ENCODE measurements at places on chromosomes 4 and X. TPM values are rescaled to one million over a fixed set of nuclear protein-coding genes. Genes with fewer than 3 reads are reported as not detected.
A peak's percentile ranks its signal among the peaks of the same experiment; 100 is the strongest.

The ENAM gene
- not detected for total RNA-seq

The MAGEA1 gene
- total RNA-seq = not detected

The GCNA gene
- 8.5 TPM for total RNA-seq

- peaks cover 21% of the 10 kb centered on the region for H3K4me1 ChIP-seq
- H3K27me3 ChIP-seq = no peaks in the 10 kb centered on the region
- peak overlapping the region; percentile 3 for H3K27ac ChIP-seq
- H3K4me3 ChIP-seq = no peak overlapping the region
- H3K36me3 ChIP-seq = peaks cover 38% of the 10 kb centered on the region
These were observed 63.7 kb upstream of the TLR2 start for GRCh38 chr4:153620352-153620751.

DNA sequence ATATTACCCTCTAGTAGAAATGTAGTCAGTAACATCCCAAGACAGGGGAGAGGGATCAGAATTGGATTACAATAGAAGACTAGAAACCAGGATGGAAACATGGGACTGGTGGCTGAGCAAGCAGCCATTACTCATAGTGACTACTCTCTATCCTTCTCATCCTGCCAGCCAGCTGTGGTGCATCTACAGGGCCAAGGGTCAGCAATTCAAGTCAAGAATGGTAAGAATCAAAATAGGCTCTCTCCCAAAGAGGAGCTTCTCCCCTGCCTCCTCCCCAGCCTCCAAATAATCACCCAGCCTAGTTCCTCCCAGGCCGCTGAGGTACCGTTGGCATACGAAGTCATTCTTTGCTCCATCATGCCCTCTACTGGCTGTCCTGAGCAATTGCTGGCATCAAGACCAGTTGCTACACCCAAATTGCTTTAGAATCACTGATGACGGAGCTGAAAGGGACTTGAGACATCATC is 19.4 kb downstream of the AWAT2 start:
- no peaks in the 10 kb centered on the region for H3K36me3 ChIP-seq
- DNase-seq = peak; percentile 28
- H3K27ac ChIP-seq = no peak overlapping the region
- H3K4me1 ChIP-seq = peaks cover 8% of the 10 kb centered on the region
- no peak overlapping the region for H3K4me3 ChIP-seq
- H3K27me3 ChIP-seq = no peaks in the 10 kb centered on the region

The ZDHHC15 gene
- total RNA-seq = 0.06 TPM

- H3K27ac ChIP-seq = no peak overlapping the region
- H3K27me3 ChIP-seq = peaks cover 4% of the 10 kb centered on the region
- no peak overlapping the region for H3K4me3 ChIP-seq
- DNase-seq = no peak
- H3K4me1 ChIP-seq = no peaks in the 10 kb centered on the region
These were observed 97.0 kb downstream of the SOWAHB start for GRCh38 chr4:76800902-76801301.

GRCh38 chr4:21655031-21655430 is 293.5 kb downstream of the KCNIP4 start:
- no peaks in the 10 kb centered on the region for H3K4me1 ChIP-seq
- H3K27me3 ChIP-seq = no peaks in the 10 kb centered on the region
- no peak overlapping the region for H3K27ac ChIP-seq

GRCh38 chr4:55013431-55013955 is 111.9 kb downstream of the KDR start:
- H3K27ac ChIP-seq = no peak overlapping the region
- H3K36me3 ChIP-seq = no peaks in the 10 kb centered on the region
- no peaks in the 10 kb centered on the region for H3K27me3 ChIP-seq
- DNase-seq = no peak
- H3K4me3 ChIP-seq = no peak overlapping the region

DNA sequence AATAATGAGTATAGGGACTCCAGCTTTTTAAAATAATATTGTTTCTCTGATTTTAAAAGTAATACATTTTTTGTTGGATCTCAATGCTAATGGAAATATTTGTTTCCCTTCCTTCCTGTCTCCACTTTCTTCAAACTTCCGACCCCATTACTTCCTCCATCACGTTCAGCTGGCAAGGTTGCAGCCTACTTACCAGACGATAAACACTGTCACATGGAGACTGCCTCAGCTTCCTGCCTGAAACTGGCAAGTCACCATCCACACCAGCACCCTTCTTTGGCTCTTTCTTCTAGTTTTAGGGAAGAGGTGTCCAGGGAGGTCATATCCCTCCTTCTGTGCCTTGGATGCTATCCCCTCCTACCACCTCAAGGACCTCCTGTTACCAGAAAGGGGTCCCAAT is 3.4 kb upstream of the INTU start:
- DNase-seq = no peak
- H3K4me3 ChIP-seq = no peak overlapping the region
- H3K27me3 ChIP-seq = peaks cover 43% of the 10 kb centered on the region

DNA sequence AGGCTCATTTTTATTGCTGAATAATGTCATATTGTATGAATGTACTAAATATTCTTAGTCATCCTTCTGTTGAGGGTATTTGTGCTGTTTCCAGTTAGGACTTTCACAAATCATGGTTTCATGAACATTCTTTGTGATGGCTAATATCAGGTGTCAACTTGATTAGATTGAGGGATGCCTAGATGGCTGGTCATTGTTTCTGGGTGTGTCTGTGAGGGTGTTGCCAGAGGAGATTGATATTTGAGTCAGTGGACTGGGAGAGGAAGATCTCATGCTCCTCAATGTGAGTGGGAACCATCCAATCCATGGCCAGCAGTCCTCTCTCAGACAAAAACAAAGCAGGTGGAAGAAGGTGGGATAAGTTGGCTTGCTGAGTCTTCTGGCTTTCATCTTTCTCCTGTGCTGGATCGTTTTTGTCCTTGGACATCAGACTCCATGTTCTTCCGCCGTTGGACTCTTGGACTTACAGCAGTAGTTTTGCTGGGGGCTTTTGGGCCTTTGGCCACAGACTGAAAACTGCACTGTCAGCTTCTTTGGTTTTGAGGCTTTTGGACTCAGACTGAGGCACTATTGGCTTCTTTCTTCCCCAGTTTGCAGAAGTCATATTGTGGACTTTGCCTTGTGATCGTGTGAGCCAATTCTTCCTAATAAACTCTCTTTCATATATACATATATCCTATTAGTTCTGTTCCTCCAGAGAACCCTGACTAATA is 11.9 kb upstream of the HS3ST1 start:
- peaks cover 2% of the 10 kb centered on the region for H3K27me3 ChIP-seq
- no peaks in the 10 kb centered on the region for H3K36me3 ChIP-seq
- H3K4me1 ChIP-seq = peaks cover 4% of the 10 kb centered on the region
- no peak overlapping the region for H3K27ac ChIP-seq
- DNase-seq = no peak
- H3K4me3 ChIP-seq = no peak overlapping the region

GRCh38 chr4:133776961-133777360 is 424.6 kb downstream of the PABPC4L start:
- H3K36me3 ChIP-seq = no peaks in the 10 kb centered on the region
- no peak for DNase-seq
- H3K4me1 ChIP-seq = no peaks in the 10 kb centered on the region
- H3K27me3 ChIP-seq = no peaks in the 10 kb centered on the region

DNA sequence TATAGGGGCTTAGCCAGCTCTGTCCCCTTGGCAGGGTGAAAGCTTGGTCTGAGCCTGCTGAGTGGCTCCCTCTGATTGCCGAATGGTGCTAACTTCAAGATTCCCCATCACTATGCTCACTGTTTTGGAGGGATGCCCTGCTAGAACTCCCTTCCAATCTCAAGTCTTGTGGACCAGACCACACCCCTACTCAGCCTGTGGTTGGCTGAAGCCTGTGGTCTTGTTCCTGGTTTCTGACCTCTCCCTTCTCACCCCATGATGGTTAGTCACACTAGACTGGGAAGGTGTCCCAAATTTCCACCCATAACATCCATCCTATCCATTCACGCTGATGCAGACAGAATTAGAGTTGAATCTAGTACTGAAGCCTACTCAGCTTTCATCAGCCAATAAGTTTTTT is 184.7 kb upstream of the NDP start:
- no peak for DNase-seq
- no peak overlapping the region for H3K4me3 ChIP-seq
- H3K36me3 ChIP-seq = peaks cover 1% of the 10 kb centered on the region
- H3K27ac ChIP-seq = no peak overlapping the region
- no peaks in the 10 kb centered on the region for H3K27me3 ChIP-seq

GRCh38 chrX:53048169-53049126 is at the start of gene GPR173:
GPR173 (plus strand) TSS chrX:53048789; CDS start chrX:53076622, 27,833 bp downstream.
- DNase-seq = no peak
- H3K27ac ChIP-seq = no peak within 1 kb of the TSS
- H3K4me3 ChIP-seq = peak within 1 kb of the TSS; percentile 45
- no peaks in the 10 kb centered on the region for H3K36me3 ChIP-seq

The C4orf51 gene
- not detected for total RNA-seq

- no peak overlapping the region for H3K27ac ChIP-seq
- no peaks in the 10 kb centered on the region for H3K36me3 ChIP-seq
- no peaks in the 10 kb centered on the region for H3K27me3 ChIP-seq
- no peaks in the 10 kb centered on the region for H3K4me1 ChIP-seq
These were observed 89.6 kb upstream of the PITX2 start for GRCh38 chr4:110712486-110712885.

The ETDA gene
- total RNA-seq = not detected

DNA sequence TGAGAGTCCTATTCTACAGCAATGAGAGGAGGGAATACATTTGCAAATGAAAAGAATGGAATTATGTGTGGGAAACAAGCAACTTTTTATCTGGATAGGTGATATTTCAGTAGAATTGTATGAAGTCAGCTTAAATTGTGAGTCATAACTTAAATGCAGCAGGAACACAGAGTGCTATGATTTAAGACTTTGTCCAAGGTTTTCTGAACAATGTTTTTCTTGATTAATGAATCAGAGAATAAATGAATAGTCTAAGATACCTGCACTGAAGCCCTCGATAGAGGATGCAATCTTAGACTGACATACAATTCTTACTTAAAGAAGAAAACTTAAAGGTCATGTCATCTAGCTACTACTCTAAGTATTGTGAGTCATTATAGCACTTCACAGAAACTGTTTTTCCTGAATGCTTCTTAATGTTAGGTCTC is 8.0 kb downstream of the ARHGEF38 start:
- no peaks in the 10 kb centered on the region for H3K36me3 ChIP-seq
- peaks cover 7% of the 10 kb centered on the region for H3K27me3 ChIP-seq
- no peak overlapping the region for H3K4me3 ChIP-seq
- no peak overlapping the region for H3K27ac ChIP-seq
- DNase-seq = no peak

GRCh38 chr4:3658530-3658913 is 107.7 kb upstream of the ADRA2C start:
- no peak overlapping the region for H3K27ac ChIP-seq
- peaks cover 4% of the 10 kb centered on the region for H3K27me3 ChIP-seq
- no peaks in the 10 kb centered on the region for H3K4me1 ChIP-seq
- no peaks in the 10 kb centered on the region for H3K36me3 ChIP-seq
- H3K4me3 ChIP-seq = no peak overlapping the region

The NR0B1 gene
- total RNA-seq = not detected

GRCh38 chr4:176123710-176124407 is 58.2 kb downstream of the WDR17 start:
- no peak overlapping the region for H3K4me3 ChIP-seq
- no peak overlapping the region for H3K27ac ChIP-seq
- H3K36me3 ChIP-seq = no peaks in the 10 kb centered on the region
- no peaks in the 10 kb centered on the region for H3K27me3 ChIP-seq

DNA sequence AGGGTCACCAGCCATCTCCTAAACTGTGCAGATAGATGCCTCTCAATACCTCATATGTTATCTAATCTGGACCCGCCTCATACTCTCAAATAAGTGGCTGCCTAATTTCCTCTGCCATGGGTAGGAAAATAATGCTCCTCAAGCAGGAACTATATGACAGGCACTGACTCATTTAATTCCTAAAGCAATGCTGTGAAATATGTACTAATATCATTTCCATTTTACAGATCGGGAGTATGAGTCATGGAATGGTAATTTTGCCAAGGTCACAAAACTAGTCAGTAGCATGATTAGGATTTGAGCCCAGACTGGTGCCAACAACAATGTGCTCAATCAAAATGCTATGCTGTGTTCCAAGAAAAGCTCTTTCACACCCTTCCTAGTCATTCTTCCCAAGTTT is 3.0 kb upstream of the NXT2 start:
- H3K27ac ChIP-seq = no peak overlapping the region
- DNase-seq = no peak
- H3K4me3 ChIP-seq = no peak overlapping the region
- H3K27me3 ChIP-seq = peaks cover 8% of the 10 kb centered on the region
- peaks cover 12% of the 10 kb centered on the region for H3K4me1 ChIP-seq

DNA sequence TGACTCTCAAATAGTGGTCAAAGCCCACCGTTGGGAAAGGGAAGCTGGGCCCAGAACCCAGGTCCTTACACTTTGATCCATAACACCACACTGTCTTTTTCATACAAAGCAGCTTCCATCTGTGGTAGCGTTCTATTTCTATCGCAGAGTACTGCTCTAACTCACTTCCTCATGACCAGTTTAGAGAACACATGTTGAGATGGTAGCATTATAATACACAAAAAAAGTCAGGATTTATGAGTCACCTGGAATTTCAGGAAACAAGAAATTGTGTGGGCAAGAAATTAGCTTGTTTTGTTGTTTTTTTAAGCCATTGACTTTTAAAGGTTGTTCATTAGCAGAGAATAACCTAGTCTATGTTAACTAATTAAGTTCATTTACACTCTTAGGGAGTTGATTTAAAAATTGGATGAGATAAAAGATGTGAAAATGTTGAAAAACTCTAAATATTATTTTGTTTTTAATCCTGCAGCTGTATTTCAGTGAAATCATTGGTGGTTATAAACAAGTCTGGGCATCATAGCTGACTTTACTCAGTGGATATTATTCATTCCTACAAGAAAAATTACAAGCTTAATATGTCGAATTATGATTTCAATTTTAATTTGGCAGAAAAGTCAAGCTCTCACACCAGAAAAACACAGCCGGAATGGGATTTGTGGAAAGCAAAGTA is 1011.1 kb upstream of the HS3ST1 start:
- H3K4me1 ChIP-seq = no peaks in the 10 kb centered on the region
- no peak overlapping the region for H3K4me3 ChIP-seq
- DNase-seq = no peak
- no peak overlapping the region for H3K27ac ChIP-seq

The HAND2 gene
- total RNA-seq = not detected

- H3K27me3 ChIP-seq = peaks cover 5% of the 10 kb centered on the region
- H3K36me3 ChIP-seq = no peaks in the 10 kb centered on the region
- DNase-seq = no peak
- H3K4me3 ChIP-seq = no peak overlapping the region
- H3K4me1 ChIP-seq = no peaks in the 10 kb centered on the region
These were observed 185.0 kb upstream of the GPRIN3 start for GRCh38 chr4:89492581-89493071.

The RGN gene
- total RNA-seq = not detected

- no peaks in the 10 kb centered on the region for H3K36me3 ChIP-seq
- H3K4me1 ChIP-seq = no peaks in the 10 kb centered on the region
- no peak for DNase-seq
- H3K4me3 ChIP-seq = no peak overlapping the region
- no peak overlapping the region for H3K27ac ChIP-seq
- H3K27me3 ChIP-seq = no peaks in the 10 kb centered on the region
These were observed 292.2 kb downstream of the ZIC3 start for GRCh38 chrX:137858106-137858505.
